ENCODE measurements at places on chromosomes 13 and 19. TPM values are rescaled to one million over a fixed set of nuclear protein-coding genes. Genes with fewer than 3 reads are reported as not detected.

The PEG3 gene
- total RNA-seq, result 7.1 TPM

The SDHAF1 gene
- 10.2 TPM for total RNA-seq

The UBAC2 gene
- total RNA-seq, result 35.4 TPM

The KCTD12 gene
- total RNA-seq, result 34.7 TPM

The ADAMTSL5 gene
- 22.5 TPM for total RNA-seq

The ZNF829 gene
- total RNA-seq, result 1.8 TPM

The SYNE4 gene
- 0.30 TPM for total RNA-seq

The MCOLN1 gene
- total RNA-seq, result 17.5 TPM

The WDR62 gene
- 28.3 TPM for total RNA-seq

The GPR18 gene
- not detected for total RNA-seq

The FLT3 gene
- total RNA-seq, result 0.11 TPM

The MICOS13 gene
- total RNA-seq, result 165 TPM

The ZNF792 gene
- total RNA-seq, result 3.3 TPM

The ONECUT3 gene
- not detected for total RNA-seq

The KLK12 gene
- not detected for total RNA-seq

The APOC1 gene
- total RNA-seq, result 1.00 TPM

The PRR12 gene
- total RNA-seq, result 12.6 TPM

The MYO9B gene
- total RNA-seq, result 32.4 TPM

The FAAP24 gene
- 0.75 TPM for total RNA-seq

The GSX1 gene
- not detected for total RNA-seq

The CBLC gene
- total RNA-seq, result not detected

The EBI3 gene
- total RNA-seq, result 0.51 TPM

The ZNF600 gene
- 2.6 TPM for total RNA-seq

The ARHGAP33 gene
- 3.0 TPM for total RNA-seq

The C19orf85 gene
- not detected for total RNA-seq

The SYNGR4 gene
- total RNA-seq, result not detected

The TICAM1 gene
- total RNA-seq, result 7.4 TPM

The SSBP4 gene
- total RNA-seq, result 30.4 TPM

The RGL3 gene
- 8.6 TPM for total RNA-seq

The FXYD1 gene
- total RNA-seq, result 580 TPM

The PSG5 gene
- total RNA-seq, result not detected

The LRFN3 gene
- 6.1 TPM for total RNA-seq

The KLK3 gene
- total RNA-seq, result not detected

The MAST1 gene
- total RNA-seq, result not detected

The VSTM1 gene
- total RNA-seq, result not detected

The ALOX5AP gene
- total RNA-seq, result 8.4 TPM

The TEX29 gene
- total RNA-seq, result not detected

The ZNF345 gene
- total RNA-seq, result 2.4 TPM

The SUCLA2 gene
- 161 TPM for total RNA-seq

The EDNRB gene
- total RNA-seq, result 26.0 TPM

The THSD8 gene
- total RNA-seq, result 1.6 TPM

The XPO4 gene
- 28.3 TPM for total RNA-seq

The INAFM1 gene
- total RNA-seq, result 10.4 TPM

The SHD gene
- total RNA-seq, result not detected

The CEACAM4 gene
- 0.46 TPM for total RNA-seq

The PRODH2 gene
- total RNA-seq, result not detected

The TNNT1 gene
- 54.1 TPM for total RNA-seq

The ZBTB32 gene
- total RNA-seq, result not detected

The CEACAM20 gene
- not detected for total RNA-seq

The RFXANK gene
- 33.9 TPM for total RNA-seq

The IL17D gene
- 0.54 TPM for total RNA-seq

The CYP2A13 gene
- total RNA-seq, result not detected
